ENCODE measurements at places on chromosomes 3 and 15. TPM values are rescaled to one million over a fixed set of nuclear protein-coding genes. Genes with fewer than 3 reads are reported as not detected.
A peak's percentile ranks its signal among the peaks of the same experiment; 100 is the strongest.

- no peak for DNase-seq
Measured at GRCh38 chr3:181316482-181316881, 326.9 kb upstream of the DNAJC19 start.

- DNase-seq, result peak; percentile 55
Measured at GRCh38 chr15:71114887-71115566, at the start of gene THSD4. TSS of gene THSD4 (plus strand) at chr15:71115471.

- DNase-seq, result no peak
Measured at GRCh38 chr15:42876224-42876623, 44.4 kb downstream of the TTBK2 start.

- no peak for DNase-seq
Measured at GRCh38 chr15:29687939-29688505, 134.2 kb downstream of the TJP1 start.

DNA sequence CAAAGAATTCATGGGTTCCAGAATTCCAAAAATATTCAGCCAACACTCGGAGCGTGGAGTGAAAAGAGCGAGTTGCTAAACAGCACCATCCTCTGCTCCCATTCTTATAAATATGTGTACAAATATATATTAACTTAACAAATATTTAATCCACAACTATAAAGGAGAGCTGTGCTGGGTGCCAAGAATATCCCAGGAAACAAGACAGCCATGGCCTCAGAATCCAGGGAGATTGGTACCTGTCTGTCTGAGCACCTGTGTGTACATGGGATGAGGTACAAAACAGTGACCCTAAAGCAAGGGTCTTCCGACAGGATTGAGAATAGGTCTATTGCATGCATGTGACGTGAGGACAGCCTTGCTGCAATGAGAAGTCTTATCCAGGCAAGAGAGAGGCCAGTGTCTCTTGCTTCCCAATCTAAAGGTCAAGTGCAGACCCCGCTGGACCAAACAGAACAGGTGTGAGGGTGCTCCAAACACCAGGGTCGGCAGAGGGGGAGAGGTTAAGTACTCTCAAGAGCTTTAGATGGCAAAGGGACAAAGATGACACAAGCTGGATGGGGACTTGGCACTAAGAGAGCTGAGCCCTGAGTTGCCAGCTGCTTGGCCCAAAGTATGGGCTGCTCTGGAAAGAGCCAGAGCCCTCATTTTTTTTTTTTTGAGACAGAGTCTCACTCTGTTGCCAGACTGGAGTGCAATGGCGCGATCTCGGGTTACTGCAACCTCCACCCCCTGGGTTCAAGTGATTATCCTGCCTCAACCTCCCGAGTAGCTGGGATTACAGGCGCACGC lies 36.2 kb downstream of the HOMER2 start:
- no peak for DNase-seq

- no peak for DNase-seq
Measured at GRCh38 chr3:172580680-172581401, 57.6 kb upstream of the TNFSF10 start.

- DNase-seq, result no peak
Measured at GRCh38 chr3:123907720-123908119, 23.6 kb upstream of the MYLK start.

DNA sequence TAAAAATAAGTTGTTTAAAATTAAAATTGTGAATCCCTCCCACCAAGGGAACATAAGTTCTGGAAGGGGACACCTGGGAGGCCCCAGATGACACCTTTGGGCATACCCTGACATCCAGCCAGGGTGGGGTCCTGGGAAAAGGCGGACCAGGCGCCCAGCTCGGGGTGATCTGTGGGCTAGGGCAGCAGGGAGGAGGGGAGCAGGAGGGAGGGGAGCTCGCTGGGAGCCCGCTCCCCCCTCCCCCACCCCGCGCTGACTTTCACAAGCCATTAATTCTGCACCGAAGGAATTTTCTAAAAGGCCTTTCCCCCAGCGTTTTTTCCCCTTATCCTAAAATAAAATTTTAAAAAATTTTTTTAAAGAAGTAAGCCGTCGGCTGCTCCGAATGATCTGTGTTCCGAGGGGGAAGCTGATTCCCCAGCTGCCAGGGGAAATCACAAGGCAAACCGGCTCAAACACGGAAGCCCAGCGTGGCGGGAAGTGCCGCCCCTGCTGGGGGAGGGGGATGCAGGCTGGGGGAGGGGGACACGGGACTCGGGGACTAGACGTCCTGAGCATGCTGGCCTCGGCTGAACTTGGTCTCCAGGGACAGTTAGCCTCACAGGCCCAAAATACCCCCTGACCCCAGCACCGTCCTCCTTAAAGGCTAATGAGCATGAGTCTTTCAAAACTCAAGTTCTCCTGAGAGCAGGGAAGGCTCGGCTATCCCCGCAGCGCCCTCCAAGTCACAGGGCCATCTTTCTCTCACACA lies 13.9 kb downstream of the PLXND1 start:
- DNase-seq, result peak; percentile 68

DNA sequence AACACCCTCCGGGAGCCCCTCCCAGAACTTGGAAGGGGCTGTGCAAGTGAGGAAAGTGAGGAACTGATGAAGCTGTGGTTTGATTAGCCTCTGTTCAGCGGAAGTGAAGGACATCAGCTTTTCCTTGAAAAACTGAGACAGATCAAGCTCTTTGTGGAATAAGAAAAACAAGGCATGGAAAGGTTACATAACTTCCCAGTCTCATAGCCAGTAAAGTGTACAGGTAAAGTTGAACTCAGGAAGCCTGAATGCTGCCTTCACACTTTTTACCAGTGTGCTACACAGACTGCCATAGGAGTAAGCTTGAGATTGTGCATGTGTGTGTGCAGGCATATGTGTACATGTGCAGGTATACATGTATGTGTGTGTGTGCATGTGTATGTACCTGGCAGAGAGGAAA lies 293.2 kb downstream of the FGF12 start:
- DNase-seq, result no peak

- DNase-seq, result no peak
Measured at GRCh38 chr3:65402597-65402996, 636.1 kb downstream of the MAGI1 start.

DNA sequence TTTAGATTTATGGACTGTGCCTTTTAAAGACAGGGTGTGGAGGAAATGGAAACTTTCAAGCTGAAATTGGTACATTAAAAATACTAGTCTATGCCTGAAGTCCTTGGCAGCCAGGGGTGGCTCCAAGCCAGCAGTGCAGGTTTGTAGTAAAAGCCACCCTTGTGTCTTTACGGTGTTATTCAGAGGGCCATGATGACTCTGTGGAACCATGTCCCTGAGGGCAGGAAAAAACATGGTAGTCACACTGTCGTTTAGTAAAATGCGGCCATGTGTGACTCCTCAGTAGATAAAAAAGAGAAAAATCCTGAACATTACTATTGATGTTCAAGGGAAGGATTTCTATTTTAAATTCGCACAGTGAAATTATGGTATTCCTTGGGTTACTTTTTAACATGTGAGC lies 2.7 kb downstream of the FAN1 start:
- no peak for DNase-seq

DNA sequence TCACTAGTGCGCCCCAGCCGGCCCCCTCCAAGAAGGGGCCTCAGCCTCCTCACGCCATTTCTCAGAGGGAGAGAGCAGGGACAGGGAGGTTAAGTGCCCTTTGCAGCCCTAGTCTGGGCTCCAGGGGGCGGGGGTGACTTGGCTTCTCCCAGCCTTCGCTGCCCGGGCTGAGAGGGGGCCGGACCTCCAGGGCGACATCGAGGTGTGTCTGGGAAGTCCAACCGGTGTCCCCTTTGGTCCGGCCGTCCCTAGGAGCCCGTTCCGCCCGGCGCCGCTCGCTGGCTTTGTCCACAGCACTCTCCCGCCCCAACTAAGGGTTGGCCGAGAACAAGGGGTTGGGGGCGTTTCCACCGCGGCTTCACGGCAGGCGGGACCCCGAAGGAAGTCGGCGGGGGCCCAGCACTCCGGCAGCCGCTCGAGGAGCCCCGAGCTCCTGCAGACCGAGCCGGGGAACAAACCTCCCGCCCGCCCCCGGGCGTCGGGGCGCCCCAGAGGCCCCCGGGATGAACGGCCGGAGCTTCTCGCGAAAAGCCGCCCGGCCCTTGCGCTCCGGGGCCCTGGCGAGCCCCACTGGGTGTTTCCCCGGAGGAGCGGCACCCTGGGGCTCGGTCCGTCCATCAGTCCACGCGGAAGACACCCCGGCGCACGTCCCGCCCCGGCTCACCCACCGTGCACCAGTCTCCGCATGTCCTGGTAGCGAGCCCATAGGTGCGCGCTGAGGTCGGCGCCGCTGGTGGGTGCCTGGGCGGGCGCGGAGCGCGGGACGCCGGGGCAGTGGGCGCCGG lies 627 bp downstream of the NT5DC2 start:
- no peak for DNase-seq

GRCh38 chr15:67064607-67065530 lies 533 bp upstream of the SMAD3 start:
- DNase-seq, result peak; percentile 69

- DNase-seq, result no peak
Measured at GRCh38 chr15:63372018-63372705, 9.5 kb downstream of the CA12 start.

GRCh38 chr3:78268716-78269668 lies 1229.1 kb downstream of the ROBO2 start:
- no peak for DNase-seq

GRCh38 chr3:169085827-169086226 lies 577.7 kb downstream of the MECOM start:
- DNase-seq, result no peak

- DNase-seq, result no peak
Measured at GRCh38 chr15:96589864-96590263, 259.4 kb downstream of the NR2F2 start.

DNA sequence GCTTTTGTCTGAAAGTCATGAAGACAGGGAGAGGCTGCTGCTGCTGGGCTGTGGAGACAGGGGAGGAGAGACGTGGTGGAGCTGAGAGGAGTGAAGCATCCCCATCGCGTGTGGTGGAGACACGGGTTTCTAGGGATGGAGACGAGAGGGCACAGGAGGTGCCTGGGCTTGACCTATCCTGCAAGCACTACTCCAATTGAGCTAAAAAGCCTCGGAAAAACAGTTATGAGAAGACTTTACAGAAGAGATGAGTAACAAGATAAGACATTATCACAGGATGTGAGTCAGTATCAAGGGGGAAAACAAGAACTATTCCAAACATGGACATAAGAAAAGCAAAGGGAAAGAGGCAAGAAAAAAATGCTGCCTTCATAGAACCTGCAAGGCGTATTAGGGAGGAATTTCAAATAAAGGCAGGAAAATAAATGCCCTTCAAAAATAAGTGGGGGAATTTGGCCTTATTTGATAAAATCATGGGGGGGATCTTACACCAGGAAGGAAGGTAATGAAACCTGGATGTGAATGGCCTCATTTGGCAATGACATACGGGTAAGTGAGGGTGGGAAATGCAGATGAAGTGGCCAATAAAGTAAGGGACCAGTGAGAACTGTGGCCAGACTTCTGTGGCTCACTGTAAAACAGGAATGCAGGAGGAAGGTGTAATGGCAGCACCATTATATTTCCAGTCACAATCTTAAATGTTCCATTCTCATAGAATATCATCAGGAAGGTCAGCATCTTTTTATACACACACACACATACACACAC lies 97.9 kb downstream of the PLD1 start:
- DNase-seq, result no peak

DNA sequence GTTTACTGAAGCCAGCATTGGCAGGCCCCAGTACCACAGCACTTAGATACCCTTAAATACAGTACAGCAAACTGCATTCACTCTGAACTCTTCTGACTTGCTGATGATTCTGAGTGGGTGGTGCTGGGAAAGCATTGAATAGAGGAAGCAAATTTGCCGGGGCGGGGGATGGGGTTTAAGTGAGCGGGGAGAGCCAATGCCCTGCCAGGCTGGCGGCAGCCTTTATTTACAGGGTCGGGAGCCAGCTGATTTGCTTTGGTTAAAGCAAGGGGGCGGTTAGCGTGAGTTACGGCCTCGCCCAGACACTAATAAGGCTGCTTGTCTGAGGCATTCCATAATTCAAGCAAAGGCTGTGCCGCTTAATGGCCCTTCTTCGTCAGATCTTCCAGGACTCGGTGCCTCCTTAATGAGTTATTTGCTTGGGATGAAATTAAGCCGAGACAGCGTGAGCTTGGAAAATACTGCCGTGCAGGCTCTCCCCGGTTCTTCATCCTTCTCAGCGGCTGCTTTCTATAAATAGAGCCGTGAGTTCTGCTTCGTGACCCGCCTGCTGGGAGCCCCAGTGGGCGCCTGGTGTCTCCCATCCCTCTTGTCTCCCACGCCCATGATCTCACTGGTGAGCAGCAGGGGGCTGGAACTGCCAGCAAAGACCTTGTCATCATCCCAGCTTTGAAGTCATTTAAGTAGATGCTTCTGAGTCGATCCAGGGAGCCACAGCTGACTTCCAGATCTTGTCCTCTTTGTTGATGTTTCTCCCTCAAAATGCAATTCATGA lies 25.8 kb downstream of the SPSB4 start:
- DNase-seq, result peak; percentile 44

DNA sequence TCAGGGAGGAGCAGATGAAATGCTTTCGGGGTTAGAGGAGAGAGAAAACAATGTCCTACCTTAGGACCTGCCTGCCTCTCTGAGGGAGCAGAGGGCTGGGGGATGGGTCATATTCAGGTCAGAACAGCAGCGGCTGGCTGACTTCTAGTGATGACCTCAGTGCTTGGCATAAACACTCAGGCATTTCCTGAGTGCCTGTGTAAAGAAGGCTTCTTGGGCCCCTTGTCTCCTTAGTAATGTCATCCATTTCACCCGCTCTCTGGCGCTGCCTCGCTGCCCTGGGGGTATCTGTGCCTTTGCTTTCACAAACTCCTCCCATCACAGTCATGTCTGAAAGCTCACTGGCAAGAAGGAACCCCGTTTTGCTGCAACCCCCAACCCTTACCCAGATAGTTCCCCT lies 82.9 kb upstream of the GSK3B start:
- no peak for DNase-seq

GRCh38 chr3:191455257-191455952 lies 5.6 kb upstream of the PYDC2 start:
- no peak for DNase-seq

- no peak for DNase-seq
Measured at GRCh38 chr3:186920301-186920700, 10.0 kb upstream of the ST6GAL1 start.

DNA sequence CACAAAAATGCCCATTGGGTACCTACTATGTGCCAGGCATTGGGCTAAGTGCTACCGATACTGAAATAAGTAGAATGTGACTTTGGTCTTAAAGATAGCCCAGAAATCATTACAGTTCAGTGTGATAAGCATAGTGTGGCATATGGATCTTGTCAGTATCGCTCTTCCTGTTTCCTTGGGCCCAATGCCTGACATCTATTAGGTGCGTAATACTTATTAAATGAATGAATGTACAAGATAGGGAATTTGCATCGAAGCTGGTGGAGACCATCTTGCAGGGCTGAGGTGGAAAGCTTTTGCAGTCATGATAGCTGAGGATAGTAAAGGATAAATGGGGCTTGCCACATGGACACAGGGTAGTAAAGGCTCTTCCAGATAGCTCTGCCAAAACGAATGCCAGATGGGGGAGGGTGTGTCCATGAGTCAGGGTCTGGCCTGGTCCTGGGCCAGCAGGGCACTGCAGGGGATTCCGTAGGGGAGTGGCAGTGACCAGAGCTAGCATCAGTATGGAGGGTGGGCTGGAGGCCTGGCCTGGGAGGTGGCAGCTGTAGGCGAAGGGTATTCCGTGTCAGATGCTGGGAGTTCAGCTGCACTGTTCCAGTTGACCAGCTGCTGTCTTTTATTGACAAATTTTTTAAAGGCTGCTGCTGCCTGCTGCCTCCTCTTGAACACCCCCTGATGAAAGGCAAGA lies 23.5 kb downstream of the TSEN2 start:
- DNase-seq, result no peak

GRCh38 chr15:71094137-71094536 lies 21.1 kb upstream of the THSD4 start:
- DNase-seq, result no peak

ZNF774 gene
- 1.9 TPM for polyA plus RNA-seq

PCOLCE2 gene
- 4.7 TPM for polyA plus RNA-seq

ITIH1 gene
- polyA plus RNA-seq, result 3.4 TPM

SEMA3F gene
- polyA plus RNA-seq, result 19.7 TPM

SLC2A2 gene
- polyA plus RNA-seq, result 0.05 TPM

GOLGA8O gene
- polyA plus RNA-seq, result 0.21 TPM
